ENCODE measurements at places on chromosomes 12 and 14.

DNA sequence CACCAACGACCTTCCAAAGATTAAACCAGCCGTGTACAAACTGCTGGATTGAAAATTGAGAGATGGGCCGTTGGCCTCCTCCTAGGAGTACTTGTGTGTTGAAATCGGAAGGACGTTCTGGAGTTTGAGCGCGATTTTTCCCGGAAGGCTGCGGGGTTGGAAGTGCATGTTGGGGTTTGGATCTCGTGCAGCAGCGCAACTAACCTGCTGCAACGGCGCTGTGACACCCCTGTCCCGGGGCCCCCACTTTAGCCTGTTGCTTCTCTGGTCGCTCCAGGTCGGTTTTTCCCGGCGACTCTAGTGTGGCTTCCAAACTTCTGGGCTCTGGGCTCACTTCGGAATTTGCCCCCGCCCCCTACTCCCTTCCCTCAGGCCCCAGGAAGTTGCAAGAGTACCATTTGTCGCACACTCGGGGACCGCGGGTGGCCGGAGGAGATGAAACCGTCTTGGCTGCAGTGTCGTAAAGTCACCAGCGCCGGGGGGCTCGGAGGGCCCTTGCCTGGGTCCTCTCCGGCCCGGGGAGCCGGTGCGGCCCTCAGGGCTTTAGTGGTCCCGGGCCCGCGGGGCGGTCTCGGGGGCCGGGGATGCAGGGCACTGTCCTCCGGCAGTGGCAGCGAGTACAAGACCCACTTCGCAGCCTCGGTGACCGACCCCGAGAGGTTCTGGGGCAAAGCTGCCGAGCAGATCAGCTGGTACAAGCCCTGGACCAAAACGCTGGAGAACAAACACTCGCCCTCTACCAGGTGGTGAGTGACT is at the start of gene ACSS3:
Gene ACSS3 (plus strand): TSS at position 394 of the 756 bp plus-strand sequence. CDS start 42 bp downstream, at position 436.
- DNase-seq, result no peak

DNA sequence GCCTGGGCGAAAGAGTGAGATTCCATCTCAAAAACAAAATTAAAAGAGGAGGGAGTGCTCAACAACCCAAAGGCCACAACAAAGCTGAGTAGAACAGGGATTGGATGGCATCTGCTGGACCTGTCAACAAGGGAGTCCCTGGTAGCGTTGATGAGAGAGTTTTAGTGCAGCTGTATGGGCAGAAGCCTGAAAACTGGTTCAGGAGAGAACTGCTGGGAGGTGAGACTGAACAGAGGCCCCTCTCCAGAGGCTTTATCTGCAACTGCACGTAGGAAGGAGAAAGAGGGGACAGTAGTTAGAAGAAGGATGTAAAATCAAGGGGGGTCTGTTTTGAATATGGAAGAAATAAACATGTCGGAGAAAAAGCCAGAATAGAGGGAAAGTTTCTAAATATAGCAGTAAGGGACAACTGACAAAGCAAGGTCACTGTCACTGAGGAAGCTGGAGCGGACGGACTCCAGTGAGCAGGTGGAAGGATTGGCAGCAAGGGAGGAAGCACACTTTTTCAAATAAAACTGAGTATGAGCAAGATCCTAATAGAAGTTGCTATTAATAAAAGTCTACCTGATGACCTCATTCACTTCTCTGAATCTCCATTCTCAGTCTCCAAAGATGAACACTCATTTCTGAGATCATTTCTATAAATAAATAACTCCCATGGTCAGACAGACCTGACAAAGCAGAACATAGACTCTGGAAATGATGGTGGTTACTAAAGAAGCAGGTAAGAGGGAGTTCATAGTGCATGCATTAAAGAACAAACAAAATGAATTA is 11.8 kb upstream of the ATF1 start:
- DNase-seq, result no peak

DNA sequence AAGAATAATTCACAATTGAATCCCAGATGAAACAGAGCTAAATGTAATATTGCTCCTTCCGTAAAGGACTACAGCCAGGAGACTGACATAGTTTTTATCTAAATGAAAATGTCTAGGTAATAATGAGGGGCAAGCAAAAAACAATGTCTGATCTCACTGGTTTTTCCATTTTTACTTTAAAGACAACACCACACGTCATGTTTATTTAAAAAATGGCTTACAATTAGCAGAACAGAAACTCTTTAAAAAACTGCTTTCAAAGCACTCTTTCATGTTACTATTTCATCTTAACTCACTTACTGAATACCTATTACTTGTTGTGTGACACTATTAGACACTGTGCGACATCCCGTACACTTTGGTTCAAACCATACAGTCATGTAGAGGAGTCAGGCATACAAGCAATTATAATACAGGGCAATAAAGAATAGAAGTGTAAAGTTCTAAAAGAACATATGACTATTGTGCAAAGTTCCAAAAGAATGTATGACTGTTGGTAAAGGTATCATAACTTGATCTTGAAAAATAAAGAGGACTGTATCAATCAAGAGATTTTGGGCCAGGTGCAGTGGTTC is 9.1 kb downstream of the BTBD7 start:
- DNase-seq, result no peak

DNA sequence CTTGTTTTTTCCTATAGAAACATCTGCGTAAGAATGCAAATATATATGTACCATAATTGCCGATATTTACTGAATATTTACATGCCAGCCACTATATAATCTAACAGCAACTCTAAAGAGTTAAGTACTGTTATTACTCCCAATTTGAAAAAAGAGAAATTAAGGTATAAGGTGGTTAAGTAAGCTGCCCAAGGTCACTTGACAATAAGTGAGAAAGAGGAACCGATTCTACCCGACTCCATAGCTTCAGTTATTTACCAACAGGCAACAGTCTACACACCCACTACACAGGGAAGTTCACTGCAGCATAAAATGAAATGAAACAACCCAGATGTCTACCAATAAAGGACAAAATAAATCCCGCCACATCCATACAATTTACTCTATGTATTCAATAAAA is 1.1 kb downstream of the MIS18BP1 start:
- DNase-seq, result peak; percentile 27

GRCh38 chr12:113083863-113084435 is 27.4 kb downstream of the DTX1 start:
- DNase-seq, result no peak

GRCh38 chr14:102303664-102304063 is 1.3 kb downstream of the MOK start:
- no peak for DNase-seq

- no peak for DNase-seq
Observed at GRCh38 chr14:71665781-71666180, 266.4 kb upstream of the RGS6 start.

GRCh38 chr14:54709444-54709843 is 142.5 kb downstream of the SAMD4A start:
- DNase-seq, result no peak

- DNase-seq, result peak; percentile 84
Observed at GRCh38 chr14:26959972-26960660, 362.3 kb upstream of the NOVA1 start.

GRCh38 chr12:131015581-131016337 is 62.1 kb downstream of the ADGRD1 start:
- no peak for DNase-seq

- no peak for DNase-seq
Observed at GRCh38 chr14:95204705-95205104, 47.4 kb upstream of the DICER1 start.

DNA sequence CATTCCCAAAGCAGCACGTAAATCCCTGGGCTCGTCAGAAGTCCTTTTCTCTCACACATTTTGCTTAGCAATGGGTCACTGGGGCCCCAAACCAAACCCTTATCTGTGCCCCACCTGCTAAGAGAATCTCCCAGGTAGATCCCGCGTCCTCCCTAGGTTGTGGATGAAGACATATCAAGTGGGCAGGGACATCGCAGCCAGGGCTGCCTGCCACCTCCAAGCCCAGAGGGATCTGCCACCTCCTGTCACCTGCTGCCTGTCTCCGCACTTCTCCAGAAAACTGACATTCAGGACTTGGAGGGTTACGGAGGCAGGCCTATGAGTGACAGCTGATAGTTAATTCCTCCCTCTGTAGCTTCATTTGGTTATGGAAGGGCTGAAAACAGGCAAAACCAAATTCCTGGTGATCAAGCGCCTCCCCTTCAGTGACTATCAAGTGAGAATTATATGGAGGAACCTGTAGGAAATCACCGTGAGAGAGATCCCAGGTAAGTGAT is 19.5 kb downstream of the BCL11B start:
- DNase-seq, result no peak

DNA sequence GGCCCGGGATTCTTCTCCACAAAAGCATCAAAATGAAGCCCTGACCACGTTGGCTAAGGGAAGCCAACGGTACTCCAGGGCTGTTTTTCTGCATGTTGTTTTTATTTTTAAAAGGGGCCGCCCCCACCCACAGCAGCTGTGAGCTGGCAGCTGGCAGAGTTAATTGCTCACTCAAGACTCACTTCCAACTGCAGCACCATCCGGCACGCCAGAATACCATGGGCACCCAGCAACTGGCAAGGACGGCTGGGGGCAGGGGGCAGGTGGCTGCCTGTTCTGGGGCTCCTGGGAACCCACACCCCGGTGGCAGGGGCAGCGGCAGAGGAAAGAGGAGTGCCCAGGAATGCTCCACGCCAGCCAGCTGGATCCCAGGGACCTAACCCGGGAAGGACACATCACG is 44.3 kb downstream of the NCOR2 start:
- DNase-seq, result peak; percentile 57

GRCh38 chr12:22729957-22730443 is 105.0 kb downstream of the ETNK1 start:
- DNase-seq, result no peak

DNA sequence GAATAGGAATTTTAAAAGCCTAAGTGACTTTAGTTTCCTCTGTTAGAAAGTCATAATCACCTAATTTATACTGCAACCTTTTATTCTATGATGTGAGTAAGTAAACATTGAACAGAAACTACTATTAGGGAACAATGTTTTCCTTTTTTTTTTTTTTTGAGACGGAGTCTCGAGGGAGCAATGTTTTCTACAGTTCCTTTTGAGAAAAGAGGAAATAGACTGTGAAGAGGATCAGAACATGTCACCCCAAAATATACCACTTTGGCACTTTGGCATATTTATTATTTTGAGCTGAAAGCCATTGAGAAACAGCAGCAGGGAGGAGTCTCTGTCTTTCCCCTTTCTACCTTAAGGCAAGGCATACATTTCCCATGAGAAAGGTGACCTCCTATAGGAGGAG is 162.7 kb upstream of the CNOT2 start:
- no peak for DNase-seq

- DNase-seq, result no peak
Observed at GRCh38 chr12:94589591-94590001, 60.8 kb downstream of the TMCC3 start.

- DNase-seq, result peak; percentile 56
Observed at GRCh38 chr12:10190558-10191388, 11.9 kb downstream of the TMEM52B start.

DNA sequence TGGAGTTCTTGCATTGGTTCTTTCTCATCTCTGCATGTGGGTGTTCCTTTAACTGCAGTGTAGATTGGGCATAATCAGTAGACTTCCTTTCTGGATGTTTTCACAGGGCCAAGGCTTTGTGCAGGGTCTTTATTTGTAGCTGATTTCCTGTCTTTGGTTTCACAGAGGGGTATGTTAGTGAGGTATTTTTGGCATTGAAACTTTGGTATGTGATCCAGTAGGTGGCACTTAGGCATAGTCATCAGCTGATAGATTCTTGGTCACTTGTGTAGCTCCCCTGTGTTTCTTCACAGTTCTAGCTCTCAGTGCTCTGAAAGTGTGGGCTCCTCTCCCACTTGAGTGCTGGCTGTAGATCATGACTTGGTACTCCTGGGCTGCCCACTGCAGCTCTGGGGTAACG is 52.7 kb upstream of the LMO3 start:
- no peak for DNase-seq
